Mesothelial cell of epicardium (in vitro differentiated cells): ENCODE measurements at places on chromosomes 1 and 21. TPM values are rescaled to one million over a fixed set of nuclear protein-coding genes. Genes with fewer than 3 reads are reported as not detected.

Gene PEA15
- 37.4 to 42.1 TPM (median 41.2 TPM) in 3 replicates for total RNA-seq

Gene ZBTB8B
- total RNA-seq = 3.4 to 3.6 TPM (median 3.5 TPM) in 3 replicates

Gene SPATA45
- total RNA-seq = 0.65 to 0.78 TPM in 2 of 3 replicates, not detected in the other

Gene SEC16B
- total RNA-seq = 3.1 to 3.7 TPM (median 3.2 TPM) in 3 replicates

DNA sequence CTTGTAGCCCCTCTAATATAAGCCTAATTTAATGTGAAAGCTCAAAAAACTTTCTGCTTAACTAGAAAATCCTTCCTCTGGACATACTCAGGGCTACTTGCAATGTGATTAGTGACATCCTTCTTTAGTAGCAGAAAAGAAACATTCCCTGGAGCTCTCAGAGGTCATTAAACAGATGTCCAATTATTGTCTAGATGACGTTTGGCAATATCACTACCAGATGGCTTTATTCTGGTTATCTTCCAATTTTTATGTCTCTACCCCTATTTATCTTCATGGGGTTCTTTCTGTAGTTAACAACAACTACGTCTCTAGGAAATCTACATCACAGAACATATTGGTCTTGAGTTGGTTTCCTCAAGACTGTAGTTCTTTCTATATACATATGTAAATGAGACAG is 44.2 kb downstream of the CTH start:
- DNase-seq = no peak

- no peak for DNase-seq
These were observed 196 bp downstream of the ALX3 start for GRCh38 chr1:110070282-110070669.

GRCh38 chr21:18248171-18248570 is 3.5 kb downstream of the CHODL start:
- DNase-seq = no peak

DNA sequence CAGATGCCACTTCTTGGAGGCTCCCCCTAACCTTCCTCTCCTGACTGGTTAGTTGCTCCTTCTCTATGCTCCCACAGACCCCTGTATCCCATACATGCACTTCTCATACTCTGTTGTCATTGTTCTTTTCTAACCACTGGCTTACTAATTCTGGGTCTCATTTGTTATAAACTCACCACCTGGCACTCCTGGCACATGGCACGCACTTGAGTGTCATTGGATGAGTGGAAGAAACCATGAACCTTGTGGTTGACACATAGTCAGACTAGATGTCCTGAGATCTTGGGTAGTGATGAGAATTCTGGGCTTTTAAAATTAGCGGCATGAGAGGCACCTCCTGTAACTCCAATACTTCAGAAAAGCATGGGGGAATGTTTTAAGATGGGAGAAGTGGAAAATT is 49.3 kb downstream of the TRIM62 start:
- DNase-seq = no peak

DNA sequence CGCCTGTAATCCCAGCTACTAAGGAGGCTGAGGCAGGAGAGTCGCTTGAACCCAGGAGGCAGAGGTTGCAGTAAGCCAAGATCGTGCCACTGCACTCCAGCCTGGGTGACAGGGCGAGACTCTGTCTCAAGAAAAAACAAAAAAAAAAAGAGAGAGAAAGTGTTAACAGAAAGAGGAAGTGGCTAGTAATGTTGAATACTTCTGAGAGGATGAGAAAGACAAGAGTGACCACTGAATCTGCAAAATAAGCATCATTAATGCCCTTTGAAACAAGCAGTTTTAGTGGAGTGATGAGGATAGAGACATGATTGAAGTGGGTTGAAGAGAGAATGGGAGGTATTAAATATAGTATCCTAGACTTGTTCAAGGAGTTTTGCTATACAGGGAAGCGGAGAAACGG is 11.7 kb downstream of the MPZ start:
- DNase-seq = no peak

DNA sequence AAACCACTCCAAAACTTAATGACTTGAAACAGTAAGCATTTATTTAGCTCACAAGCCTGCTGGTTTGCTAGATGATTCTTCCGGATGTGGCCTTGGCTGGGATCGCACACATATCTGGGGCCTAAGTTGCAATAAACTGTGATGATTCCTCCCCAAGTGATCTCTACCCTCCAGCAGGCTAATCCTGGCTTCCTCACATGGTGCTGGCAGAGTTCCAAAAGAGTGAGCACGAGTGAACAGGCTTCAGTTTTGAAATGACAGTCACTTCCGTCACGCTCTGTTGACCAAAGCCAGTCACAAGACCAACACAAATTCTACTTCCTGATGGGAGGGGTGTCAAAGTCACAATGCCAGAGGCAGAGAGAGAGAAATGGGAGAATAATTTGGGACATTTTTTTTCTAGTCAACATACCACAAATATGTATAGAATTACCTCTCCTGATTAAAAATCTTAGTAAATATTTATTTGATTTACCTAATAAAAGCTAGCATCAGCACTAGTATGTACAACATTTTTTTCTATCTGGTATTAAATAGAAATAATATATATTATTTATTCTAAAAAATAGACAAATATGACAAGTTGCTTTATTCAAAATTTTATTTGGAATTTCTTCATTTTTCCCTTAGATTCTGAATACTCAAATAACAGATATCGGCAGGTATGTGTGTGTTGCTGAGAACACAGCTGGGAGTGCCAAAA is 292.7 kb downstream of the TPR start:
- no peak for DNase-seq

DNA sequence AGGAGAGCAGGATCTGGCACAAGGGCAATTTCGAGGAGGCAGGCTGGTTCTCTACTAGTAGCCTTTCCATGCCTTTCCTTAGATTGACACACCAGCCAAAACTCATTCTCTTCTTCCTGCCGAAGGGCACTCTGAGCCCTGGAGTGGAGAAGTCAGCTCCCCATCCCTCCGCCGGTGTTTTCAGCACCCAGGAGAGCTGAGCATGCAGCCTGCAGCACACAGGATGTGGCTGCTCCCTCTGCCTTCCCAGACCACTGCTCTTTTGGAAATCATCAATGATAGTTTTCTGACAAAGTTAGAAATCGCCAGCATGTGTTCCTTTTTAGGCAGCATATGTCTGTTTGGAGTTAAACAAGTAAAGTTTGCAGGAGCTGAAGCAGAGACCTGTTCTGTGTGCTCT is 11.7 kb downstream of the RNU5D-1 start:
- no peak for DNase-seq

DNA sequence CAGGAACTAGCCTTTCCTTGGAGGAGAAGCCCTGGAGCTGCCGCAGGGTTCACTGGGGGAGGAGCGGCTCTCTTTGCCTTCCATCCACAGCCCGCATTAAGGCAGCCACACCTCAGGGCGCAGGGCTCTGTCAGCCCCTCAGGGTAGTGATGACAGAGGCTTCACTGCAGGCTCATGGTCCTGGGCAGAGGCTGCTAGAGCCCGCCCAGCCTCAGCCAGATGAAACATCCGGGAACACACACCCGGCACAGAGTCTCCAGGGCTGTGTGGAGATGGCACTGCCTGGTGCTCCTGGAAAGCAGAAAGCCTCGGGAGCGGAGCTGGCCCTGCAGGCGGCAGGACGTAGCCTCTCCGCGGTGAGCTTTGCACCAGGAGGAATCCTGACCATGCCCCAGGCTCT is 29.4 kb upstream of the PEX10 start:
- DNase-seq = no peak

DNA sequence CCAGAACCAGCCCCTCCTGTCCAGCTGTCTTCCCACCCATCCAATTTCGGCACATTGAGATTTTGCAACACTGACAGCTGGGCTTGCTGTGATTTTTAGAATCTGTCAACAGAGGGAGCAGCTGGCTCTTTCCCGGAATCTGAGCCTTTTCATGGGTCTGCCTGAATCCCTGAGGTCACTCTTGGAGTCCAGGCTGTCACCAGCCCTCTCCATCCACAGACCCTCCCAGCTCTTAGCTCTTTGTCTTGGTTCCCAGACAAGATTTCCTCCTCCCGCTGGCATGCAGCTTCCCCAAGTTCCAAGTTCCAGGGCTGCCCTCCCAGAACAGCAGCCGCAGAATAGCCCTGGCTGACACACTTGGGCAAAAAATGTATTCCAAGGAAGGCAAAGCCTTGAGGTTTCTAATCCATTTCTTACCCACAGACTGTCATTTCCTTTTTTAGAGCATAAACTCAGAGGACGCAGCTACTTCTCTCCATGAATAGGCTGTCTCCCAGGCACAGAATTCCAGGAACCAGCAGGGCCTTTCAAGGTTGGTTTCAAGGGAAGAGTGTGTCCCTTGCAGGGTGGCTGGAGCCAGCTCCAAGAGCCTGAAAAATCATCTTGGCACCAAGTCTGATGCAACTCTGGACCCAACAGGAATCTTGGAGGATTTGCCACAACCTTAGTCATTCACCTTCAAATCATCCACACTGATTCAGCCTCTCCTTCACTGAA is 7.1 kb upstream of the TMEM61 start:
- DNase-seq = no peak

GRCh38 chr1:154992721-154993571 is 440 bp upstream of the LENEP start:
- no peak for DNase-seq

- DNase-seq = no peak
These were observed 197.5 kb downstream of the BRINP2 start for GRCh38 chr1:177368255-177368654.

DNA sequence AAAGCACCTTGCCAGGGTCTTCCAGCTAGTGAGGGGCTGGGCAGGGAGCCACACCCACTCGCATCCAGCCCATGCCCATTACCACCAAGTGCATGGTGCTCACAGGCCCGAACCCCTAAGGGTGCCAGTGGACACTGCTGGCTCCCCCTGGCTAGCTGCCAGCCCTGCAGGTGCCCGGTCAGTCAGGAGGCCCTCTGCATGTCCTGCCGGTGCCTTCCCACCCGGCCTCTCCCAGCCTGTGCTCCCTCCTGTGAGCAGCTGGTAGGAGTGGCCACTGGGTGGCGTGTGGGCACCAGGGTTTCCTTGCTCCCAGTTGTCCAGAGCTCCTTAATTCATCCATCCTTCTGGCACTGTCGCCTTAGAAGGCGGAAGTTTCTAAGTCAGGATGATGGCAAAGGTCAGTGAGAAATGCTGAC is 33.4 kb downstream of the QSOX1 start:
- peak; percentile 72 for DNase-seq

- DNase-seq = no peak
These were observed 7.6 kb downstream of the ARHGEF10L start for GRCh38 chr1:17546946-17547670.

DNA sequence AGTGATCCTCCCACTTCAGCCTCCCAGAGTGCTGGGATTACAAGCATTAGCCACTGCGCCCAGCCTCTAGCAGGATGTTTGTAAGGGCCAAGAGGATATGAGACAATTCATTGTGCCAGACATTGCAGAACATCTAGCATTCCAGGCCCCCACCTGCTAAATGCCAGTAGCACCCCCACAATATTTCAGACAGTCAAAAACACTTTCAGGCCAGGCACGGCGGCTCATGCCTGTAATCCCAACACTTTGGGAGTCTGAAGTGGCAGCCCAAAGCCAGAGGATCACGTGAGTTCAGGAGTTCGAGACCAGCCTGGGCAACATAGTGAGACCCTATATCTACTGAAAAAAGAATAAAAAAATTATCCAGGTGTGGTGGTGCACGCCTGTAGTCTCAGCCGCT is 12.9 kb downstream of the PPIE start:
- no peak for DNase-seq

- DNase-seq = no peak
These were observed 75.2 kb downstream of the NFIA start for GRCh38 chr1:61157468-61157987.

DNA sequence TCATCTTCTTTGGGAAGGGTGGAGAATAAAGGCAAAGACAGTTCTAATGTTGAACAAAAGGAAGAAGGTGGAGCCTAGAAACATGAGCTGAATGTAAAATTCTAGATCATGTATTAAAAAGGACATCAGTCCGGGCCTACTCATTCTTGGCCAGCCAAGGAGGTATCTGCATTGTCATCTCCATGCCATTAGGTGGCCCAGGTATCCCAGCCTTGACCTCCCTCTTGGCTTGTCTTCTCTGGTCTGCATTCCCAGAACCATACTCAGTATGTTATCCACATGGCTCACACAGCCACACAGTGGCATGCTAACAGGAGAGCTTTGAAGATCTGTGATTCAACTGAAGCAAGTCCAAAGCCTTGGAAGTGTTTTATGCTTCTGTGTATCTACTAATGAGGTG is 369.8 kb upstream of the KAZN start:
- no peak for DNase-seq

DNA sequence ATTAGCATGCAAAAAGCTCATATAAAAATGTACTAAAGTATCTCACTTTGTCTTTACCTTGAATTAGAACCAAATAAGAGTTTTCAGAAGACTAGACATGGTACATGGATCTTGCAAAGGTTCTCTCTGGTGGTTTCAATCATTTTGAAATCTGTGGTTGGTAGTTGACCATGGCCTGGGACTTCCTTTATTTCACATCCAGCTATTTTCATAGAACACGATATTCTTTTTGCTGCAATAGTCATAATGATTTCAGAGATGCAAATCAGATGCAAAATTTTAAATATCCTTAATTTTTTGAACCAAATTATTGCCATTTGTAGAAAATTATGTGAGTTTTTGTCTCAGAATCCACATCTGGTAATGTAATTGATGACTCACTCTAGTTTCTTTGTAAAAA is 375.1 kb upstream of the ZP4 start:
- DNase-seq = no peak

- DNase-seq = no peak
These were observed 5.0 kb upstream of the MRPL24 start for GRCh38 chr1:156745881-156746280.

GRCh38 chr1:54952950-54953718 is 27.3 kb upstream of the TMEM61 start:
- no peak for DNase-seq

DNA sequence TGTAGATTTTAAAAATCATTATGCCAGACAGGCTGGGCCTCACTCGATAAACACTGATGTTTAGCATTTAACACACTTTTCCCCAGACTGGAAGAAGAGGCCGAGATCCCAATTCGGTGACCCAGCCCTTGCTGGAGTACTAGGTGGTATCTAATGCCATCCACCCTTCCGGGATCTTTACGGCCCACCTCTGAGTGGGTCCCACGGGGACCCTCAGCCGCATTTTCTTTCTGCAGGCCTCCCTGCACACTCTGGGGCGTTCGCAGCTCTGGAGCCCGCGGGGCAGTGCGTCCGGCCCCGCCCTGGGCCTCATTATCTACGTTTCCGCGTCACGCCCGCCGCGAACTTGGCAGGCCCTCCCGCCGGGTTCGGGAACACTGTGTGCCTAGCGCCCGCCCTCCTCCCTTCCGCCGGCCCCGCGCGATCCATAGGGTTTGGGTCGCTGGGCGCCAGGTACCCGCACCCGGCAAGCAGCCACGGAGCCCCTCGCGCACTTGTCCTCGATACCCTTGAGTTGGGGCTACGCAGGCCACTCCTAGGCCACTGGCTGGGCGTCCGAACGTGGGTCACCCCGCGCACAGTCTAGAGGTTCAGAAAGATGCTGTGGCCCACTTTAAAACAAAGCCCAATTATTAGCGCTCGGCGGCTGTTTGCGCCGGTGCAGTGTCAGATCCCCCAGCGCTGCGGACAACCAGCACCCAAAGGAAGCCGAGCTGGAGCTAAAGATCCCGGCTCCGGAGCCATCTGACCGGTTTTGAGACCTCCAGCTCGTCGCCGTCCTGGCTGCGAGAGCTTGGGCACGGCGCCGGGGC is 950 bp upstream of the EVA1C start:
- peak; percentile 44 for DNase-seq

GRCh38 chr1:107964336-107965109 is 457 bp downstream of the VAV3 start:
- DNase-seq = peak; percentile 47
